ENCODE measurements at places on chromosomes 7 and 10.

DNA sequence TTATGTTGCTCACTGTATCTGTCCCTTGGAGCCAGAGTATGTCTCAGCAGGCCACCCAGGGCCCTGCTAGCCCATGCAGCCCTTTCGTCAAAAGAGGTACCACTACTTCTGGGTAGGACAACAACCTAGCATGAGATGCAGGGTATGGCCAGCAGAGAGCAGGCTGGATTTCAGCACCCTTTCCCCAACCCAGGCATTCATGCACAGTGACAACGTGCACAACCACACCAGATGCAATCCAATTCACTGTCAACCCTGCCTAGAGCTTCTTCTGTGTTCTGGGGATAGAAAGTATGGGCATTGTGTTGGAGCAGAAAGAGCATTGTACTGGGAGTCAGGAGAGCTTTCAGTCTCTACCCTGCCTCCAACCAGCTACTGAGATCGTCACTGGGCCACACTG is 37.9 kb downstream of the JAZF1 start:
- DNase-seq, result no peak

GRCh38 chr7:2936891-2937580 is 92.9 kb upstream of the GNA12 start:
- no peak for DNase-seq

GRCh38 chr10:101752241-101752640 is 23.7 kb downstream of the FGF8 start:
- no peak for DNase-seq

- no peak for DNase-seq
Measured at GRCh38 chr7:14252458-14252857, 263.0 kb upstream of the ETV1 start.

GRCh38 chr7:111074071-111074747 is 16.7 kb upstream of the LRRN3 start:
- no peak for DNase-seq

GRCh38 chr7:146074195-146074765 is 42.3 kb upstream of the CNTNAP2 start:
- no peak for DNase-seq

All from stimulated activated CD8-positive, alpha-beta memory T cell treated with anti-CD3 and anti-CD28 coated beads, Interleukin-2, amount 100 ng/mL, for 1 hour (primary cell).